Sigmoid colon (tissue), 7 donors: ENCODE measurements at places on chromosomes 6 and 20. TPM values are rescaled to one million over a fixed set of nuclear protein-coding genes. Genes with fewer than 3 reads are reported as not detected.

GRCh38 chr6:158662607-158662953 lies 12.7 kb downstream of the SYTL3 start:
- no peaks in the 10 kb centered on the region for H3K36me3 ChIP-seq
- H3K27me3 ChIP-seq, result no peaks in the 10 kb centered on the region
- peak overlapping the region; percentile 32 for H3K4me3 ChIP-seq
- DNase-seq, result no peak

Gene ZNF311
- total RNA-seq, result 1.4 TPM

Gene NOL4L
- total RNA-seq, result 13.2 TPM

Gene SYNDIG1
- 0.27 TPM for total RNA-seq

Gene VGLL2
- total RNA-seq, result not detected
